ENCODE measurements at places on chromosomes 6 and 20. TPM values are rescaled to one million over a fixed set of nuclear protein-coding genes. Genes with fewer than 3 reads are reported as not detected.

The FRMD1 gene
- total RNA-seq, result not detected

The MUC22 gene
- not detected for total RNA-seq

The SPATS1 gene
- total RNA-seq, result not detected

The NMBR gene
- not detected for total RNA-seq

The FBXO5 gene
- 64.6 TPM for total RNA-seq

The CD93 gene
- 0.20 TPM for total RNA-seq

The PEX3 gene
- 18.0 TPM for total RNA-seq

The LAMA5 gene
- total RNA-seq, result 86.4 TPM

The HIVEP2 gene
- total RNA-seq, result 0.42 TPM

The CRISP3 gene
- 0.31 TPM for total RNA-seq

The CBFA2T2 gene
- 9.7 TPM for total RNA-seq

The COX4I2 gene
- total RNA-seq, result not detected

The TGM3 gene
- not detected for total RNA-seq

The ULBP2 gene
- total RNA-seq, result 0.78 TPM

The SIRPB1 gene
- not detected for total RNA-seq

The PPP1R3G gene
- total RNA-seq, result 0.04 TPM

The DEK gene
- 181 TPM for total RNA-seq

The OVOL2 gene
- total RNA-seq, result not detected

The SEC23B gene
- 38.4 TPM for total RNA-seq

The TXLNB gene
- not detected for total RNA-seq

The CLPSL2 gene
- not detected for total RNA-seq

The TMEM14B gene
- 211 TPM for total RNA-seq

The PLEKHG1 gene
- not detected for total RNA-seq

The HUS1B gene
- total RNA-seq, result 1.0 TPM

The HLA-DQB2 gene
- total RNA-seq, result not detected

The KIF25 gene
- not detected for total RNA-seq

The TINAG gene
- not detected for total RNA-seq

The MCHR2 gene
- total RNA-seq, result not detected

The FAM209B gene
- not detected for total RNA-seq

The DBNDD2 gene
- total RNA-seq, result 43.4 TPM

The ABHD16B gene
- total RNA-seq, result not detected

The MMS22L gene
- 35.8 TPM for total RNA-seq

The GMPR gene
- total RNA-seq, result 64.1 TPM

The TRIM10 gene
- total RNA-seq, result 0.58 TPM

The SLC22A7 gene
- not detected for total RNA-seq

The KCNQ2 gene
- 0.13 TPM for total RNA-seq

The CASS4 gene
- total RNA-seq, result 27.8 TPM

The BEND3 gene
- 8.4 TPM for total RNA-seq

The POM121L2 gene
- not detected for total RNA-seq

The SMOC2 gene
- 1.7 TPM for total RNA-seq

The MDFI gene
- total RNA-seq, result not detected

The WFDC12 gene
- total RNA-seq, result not detected

The THBS2 gene
- 0.27 TPM for total RNA-seq

The CST4 gene
- total RNA-seq, result not detected
